ENCODE measurements at places on chromosomes 16 and 17.

DNA sequence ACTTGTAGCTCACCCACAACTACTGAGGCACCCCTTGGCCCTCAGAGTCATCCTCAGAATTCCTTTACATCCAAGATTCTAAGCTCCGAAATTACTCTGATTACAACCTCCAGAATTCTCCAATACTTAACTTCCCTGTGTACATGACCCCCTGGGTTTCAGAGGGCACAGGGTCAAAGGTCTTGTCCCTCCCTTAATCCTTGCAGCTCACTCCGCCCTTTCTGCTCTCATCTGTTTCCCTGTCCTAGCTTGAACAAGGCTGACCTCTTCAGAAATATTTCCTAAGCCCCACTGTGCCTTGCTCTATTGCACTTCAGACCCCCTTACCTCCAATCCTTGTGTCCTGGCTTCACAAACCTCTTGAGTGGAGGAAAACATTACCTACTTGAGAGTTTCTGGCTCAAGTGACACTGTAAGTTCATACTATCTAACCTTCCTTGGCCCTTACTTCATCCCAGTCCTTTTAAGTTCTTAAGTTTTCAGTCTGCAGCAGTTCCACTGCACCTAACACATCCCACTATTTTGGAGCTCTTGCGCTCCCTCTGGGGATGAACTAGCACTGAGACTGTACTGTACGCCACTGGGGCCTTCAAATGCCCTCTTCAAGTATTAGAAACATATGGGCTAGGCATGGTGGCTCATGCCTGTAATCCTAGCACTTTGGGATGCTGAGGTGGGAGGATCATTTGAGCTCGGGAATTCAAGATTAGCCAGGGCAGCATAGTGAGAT lies 6.2 kb downstream of the N4BP1 start:
- DNase-seq: no peak

DNA sequence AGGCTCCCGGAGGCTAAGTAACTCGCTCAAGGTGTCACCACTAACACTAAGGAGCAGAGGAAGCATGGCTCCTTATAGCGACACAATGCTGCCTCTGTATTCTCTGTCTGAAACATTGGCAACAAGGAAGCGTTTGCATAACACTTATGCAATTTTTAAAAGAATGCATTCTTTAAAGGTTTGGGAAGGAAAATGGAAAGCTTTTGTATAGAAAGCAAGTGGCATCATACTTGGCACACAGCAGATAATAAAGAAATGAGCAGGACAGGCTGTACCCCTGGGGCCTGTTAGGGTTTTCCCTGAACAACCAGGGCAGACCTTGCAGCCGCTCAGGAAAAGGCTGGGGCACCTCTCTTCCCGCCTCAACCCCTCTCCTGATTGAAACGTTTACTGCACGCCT lies 36.9 kb downstream of the PPL start:
- DNase-seq: no peak

- no peak for DNase-seq
These were observed 68.1 kb downstream of the GNAO1 start for GRCh38 chr16:56259425-56259779.

DNA sequence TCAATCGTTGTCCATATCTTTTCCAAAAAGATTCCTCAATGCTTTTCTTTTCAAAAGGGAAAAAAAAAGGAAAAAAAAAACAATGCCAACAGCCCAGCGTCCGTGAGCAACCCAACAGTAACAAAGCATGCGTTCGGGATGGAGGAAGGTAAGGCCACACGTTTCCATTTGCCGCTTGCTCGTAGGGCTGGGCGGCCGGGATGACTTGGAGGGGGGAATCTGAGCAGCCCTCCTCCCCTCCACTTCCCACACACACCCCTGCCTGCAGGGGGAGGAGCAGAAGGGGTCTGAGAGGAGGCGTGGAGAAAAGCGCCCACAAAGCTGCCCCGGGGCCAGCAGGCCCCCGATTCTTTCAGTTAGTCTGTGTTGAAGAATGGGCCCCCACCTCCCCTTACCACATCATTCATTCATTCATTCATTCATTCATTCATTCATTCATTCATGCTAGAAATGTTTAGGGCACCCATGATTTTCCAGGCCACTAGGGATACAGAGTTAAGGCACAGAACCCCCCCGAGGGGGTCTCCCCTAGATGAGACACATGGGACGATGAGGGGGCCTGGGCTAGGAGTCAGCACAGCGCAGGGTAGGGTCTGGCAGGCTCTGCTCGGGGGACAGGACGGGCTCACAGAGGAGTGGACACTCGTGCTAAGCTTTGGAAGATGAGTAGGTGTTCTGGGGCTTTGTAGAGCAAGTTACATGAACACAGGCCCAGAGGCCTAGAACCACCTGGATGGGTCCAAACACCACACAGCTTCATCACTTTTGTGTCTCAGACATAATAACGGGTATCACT lies 10.9 kb upstream of the TBX2 start:
- no peak for DNase-seq

GRCh38 chr17:62628831-62629555 lies 1.5 kb downstream of the MRC2 start:
- DNase-seq: no peak

DNA sequence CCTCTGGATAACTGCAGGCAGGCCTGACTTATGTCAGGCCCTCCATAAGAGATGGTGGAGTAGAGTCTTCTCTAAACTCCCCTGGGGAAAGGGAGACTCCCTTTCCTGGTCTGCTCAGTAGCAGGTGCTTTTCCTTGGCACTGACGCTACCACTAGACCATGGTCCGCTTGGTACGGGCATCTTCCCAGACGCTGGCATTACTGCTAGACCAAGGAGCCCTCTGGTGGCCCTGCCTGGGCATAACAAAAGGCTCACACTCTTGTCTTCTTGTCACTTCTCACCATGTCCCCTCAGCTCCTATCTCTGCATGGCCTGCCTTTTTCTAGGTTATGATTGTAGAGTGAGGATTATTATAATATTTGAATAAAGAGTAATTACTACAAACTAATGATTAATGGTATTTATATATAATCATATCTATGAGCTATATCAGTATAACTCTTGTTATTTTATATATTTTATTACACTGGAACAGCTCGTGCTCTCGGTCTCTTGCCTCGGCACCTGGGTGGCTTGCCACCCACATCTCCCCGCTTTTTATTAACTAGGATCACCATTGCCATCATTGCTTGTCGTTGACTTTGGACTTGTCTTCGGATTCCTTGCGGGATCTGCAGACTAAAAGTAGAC lies 59.8 kb upstream of the ARL4D start:
- DNase-seq: no peak

DNA sequence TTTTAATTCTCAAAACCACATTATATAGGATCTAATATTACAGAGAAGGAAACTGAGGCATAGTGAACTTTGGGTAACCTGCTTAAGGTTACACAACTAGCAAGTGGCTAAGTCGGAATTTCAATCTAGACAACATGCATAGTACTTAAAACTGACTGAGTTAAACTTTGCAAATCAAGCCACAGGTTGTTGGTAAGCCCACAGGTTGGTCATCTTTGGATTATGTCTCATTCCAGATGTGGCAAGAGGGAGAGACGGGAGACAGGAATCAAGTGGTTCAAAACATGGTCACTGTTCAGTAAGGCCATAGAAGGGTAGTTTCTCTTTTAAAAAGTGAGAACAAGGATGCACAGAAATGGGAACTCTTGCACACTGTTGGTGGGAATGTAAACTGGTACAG lies 57.1 kb downstream of the MYO1D start:
- DNase-seq: no peak

GRCh38 chr16:17901309-17901708 lies 430.5 kb upstream of the XYLT1 start:
- no peak for DNase-seq

GRCh38 chr16:56995136-56995805 lies 5.9 kb downstream of the NLRC5 start:
- DNase-seq: no peak

DNA sequence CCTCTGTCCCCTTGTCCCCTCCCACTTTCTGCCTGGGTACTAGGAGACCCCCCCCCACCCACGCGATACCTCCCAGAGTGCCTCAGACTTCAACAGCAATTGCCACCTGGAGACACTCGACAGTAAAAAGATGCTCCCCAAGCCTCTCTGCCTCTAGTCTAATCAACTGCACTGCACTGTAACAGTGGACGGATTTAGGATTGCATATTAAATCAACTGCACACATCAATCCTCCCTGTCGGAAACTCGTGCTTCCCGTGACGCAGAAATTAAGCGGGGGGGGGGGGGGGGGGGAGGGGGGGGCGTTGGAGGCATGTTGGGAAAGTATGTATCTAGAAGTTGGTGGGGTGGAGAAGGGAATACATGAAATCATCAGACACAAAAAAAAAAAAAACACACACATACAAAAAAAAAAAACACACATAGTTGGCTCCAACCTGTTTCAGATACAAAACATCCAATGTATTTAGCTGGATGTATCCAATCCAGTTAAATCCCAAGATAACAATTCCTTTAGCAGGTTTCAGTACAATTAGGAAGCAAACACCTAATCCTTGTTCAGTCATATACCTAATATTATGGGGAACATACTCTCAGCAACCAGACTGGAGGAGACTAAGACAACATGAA lies 29.7 kb downstream of the FAM222B start:
- peak; percentile 24 for DNase-seq

DNA sequence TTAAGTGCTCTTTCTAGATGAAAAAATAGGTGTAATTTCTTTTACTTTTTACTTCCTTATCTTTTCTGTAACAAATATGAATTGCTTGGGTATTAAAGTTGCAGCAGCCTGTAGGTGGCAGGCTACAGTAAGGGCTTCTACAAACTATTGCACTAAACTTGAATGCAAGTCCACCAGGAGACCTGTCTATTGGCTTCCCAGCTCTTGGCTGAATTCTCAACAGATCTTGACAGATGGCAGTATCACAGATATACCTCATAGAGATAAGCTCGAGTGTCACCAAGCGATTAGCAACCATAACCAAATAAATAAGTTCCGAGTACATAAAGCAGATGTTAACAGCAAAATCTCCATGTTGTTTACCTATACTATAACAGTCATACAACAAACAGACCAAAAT lies 5.9 kb downstream of the BBS2 start:
- peak; percentile 54 for DNase-seq

DNA sequence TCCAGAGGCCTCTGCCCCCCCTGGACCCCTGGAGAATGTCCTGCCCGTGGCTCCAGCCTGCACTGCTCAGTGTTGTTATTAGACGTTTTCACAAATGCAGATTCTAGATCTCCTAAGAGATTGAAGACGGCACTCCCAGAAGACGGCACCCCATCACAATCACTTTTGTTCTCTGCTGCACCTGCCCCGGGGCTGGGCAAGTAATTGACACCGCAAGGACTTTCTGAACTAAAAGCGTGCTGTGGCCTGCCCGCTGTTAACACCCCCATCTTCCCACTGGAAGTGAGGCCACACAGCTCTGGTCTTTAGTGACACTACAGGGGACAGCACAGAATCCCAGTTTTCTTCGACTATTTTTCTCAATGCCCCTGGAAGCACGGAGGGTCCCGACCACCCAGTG lies 256.9 kb downstream of the ENGASE start:
- no peak for DNase-seq

GRCh38 chr17:35875800-35876139 lies 4.4 kb downstream of the CCL5 start:
- DNase-seq: no peak

GRCh38 chr17:77424585-77425344 lies 284.0 kb downstream of the SEC14L1 start:
- no peak for DNase-seq

DNA sequence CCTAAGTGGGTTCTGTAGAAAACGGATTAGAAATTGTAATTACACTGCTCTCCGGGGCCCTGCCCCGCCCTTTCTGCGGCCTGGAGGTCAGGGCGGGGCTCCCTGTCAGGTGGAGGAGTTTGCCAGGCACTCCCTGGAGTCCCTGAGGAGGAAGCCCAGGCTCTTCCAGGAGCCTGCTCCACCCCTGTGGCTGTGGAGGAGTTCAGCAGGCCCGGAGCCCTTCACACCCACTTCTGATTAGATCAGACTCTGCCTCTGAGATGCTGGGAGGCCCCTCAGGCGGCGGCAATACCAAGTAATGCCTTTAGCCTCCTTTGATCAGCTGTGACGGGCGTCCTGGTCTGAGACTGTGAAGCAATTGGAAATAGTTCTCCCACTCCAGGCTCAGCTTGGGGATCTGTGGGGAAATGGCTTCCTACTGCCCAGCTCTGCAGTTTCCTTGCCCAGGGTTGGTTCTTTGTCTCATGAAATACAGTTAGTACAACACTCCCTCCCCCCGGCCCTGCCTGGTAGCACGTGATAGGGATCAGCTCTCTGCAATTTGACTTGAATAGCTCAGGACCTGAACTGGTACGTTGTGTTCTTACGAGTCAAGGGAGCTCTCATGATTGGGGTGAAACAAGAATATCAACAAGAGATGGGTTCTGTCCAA lies 22.3 kb downstream of the BAIAP2 start:
- DNase-seq: no peak

DNA sequence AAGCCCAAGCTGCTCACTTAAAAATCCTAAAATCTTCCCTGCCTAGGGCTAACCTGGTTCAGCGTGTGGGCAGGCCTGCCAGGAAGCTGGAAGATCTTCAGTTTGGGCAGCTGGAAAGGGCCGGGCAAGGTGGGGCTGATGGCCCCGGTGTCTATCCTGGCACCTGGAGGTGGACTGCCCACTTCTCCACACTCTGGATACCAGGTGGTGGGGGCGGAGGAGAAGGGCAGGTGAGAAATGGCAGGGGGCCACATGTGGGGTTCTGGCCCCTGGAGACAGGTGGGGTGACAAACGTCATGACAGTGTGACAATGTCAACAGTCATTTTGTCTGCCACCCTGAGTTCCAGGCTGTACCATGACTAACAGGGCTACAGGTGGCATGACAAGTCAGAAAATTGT lies 78.5 kb upstream of the C16orf82 start:
- DNase-seq: no peak

GRCh38 chr16:12793865-12794240 lies 9.8 kb downstream of the CPPED1 start:
- no peak for DNase-seq

DNA sequence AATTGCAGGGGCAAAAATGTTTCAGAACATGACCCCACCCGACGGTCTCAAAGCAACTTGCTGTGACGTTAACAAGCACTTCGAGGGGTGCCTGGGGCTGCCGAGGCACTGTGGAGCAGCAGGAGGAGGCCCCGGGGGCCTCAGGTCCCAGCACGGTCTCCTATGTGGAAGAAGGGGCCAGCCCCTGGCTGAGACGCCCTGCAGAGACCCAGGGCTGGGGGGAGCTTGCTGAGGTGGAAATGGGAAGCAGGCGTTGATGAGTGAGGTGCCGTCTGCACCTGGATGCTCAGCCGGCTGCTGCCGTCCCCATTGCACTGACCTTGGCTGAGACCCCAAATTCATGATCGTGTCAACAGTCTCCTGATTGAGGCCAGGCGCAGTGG lies 46.5 kb downstream of the NT5M start:
- DNase-seq: no peak

- DNase-seq: no peak
These were observed 384.6 kb downstream of the CNTNAP4 start for GRCh38 chr16:76661691-76662235.

GRCh38 chr16:35908942-35909341 lies 2449.5 kb downstream of the TP53TG3F start:
- DNase-seq: no peak

GRCh38 chr17:14926526-14927122 lies 338.5 kb downstream of the PMP22 start:
- peak; percentile 22 for DNase-seq
